ENCODE measurements at places on chromosomes 3 and 15.
A peak's percentile ranks its signal among the peaks of the same experiment; 100 is the strongest.

DNA sequence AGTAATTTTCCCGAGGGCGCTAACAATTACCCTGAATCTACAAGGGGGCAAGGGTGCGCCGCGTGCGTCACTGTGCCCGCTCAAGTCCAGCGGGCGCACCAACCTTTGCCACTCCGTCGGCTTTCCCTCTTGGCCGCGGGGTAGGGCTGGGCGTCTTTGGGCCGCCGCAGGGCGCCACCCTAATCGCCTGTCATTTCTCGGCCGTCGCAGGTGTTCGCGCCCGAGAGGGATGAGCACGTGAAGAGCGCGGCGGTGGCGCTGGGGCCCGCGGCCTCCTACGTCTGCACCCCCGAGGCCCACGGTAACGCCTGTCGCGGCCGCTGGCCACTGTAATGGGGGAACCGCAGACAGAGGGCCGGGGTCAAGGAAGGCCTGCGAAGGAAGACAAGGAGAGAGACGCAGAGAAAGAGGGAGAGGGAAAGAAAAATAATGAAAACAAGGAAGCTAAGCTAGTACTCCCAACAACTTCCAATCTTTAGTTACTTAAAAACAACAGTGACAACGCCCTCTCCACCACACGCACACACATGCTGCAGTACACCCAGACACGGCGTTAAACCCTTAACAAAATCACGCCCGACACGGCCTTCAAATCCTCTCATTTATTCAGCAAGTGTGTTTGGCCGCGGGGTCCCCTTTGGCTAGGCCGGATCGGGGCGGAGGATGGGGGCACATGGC is 3.8 kb downstream of the SKOR1 start:
- no peak for DNase-seq

DNA sequence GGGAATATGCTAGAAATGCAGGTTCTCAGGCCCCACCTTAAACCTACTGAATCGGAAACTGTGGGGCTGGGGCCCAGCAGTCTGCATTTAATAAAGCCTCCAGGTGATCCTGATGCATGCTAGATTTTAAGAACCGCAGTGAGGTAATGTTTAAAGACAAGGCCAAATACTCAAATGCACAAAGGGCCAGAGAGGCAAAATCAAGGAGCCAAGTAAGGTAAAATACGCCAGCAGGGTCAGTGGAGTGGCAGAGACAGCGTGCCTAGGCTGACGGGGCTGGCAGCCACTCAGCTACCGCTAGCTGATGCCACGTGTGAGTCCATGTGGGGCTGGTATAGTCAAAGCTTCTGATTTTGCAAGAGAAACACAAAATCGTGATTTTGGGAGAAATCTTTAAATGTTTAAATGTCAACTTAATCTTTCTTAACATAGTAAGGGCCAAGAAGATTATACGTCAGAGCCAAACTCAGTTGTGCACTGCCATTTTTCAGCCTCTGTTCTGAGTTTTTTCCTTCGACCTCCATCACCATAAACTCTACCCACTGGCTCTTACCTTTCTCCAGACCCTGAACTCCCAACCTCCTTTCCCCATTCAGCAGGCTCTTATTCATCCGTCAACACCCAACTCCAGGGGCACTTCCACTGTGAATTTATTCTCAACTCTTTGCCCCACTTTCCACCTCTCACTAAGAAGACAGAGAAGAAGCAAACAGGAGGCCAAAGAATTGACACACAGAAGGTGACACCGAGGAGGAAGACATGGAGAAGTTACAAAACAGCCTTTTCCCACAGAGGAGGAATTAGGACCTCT is 136.6 kb upstream of the RAD18 start:
- no peak for DNase-seq

GRCh38 chr3:115359536-115359935 is 212.4 kb upstream of the ZBTB20 start:
- DNase-seq: peak; percentile 49

DNA sequence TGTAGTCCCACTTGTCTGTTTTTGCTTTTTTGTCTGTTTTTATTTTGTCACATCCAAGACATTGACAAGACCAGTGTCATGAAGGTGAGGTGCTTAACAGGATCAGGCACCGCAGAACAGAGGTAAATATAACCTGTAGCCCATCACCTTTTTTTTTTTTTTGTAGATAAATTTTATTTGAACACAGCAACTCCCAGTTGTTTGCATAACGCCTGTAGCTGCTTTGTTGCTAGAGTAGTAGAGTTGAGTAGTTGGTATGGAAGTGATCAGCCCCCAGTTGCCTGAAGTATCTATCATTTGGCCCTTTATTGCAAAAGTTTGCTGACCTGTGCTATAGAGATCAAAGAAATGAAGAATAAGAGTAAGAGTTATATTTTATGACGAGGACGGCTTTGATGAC is 135.0 kb downstream of the TCF12 start:
- no peak for DNase-seq

GRCh38 chr3:195250473-195251251 is 20.3 kb downstream of the XXYLT1 start:
- peak; percentile 63 for DNase-seq

- DNase-seq: peak; percentile 55
These were observed at the start of gene CMTM8 for GRCh38 chr3:32238453-32239306. CMTM8 (plus strand) TSS chr3:32238680; CDS start chr3:32238973, 293 bp downstream.

GRCh38 chr3:23796518-23796917 is 9.2 kb upstream of the UBE2E1 start:
- DNase-seq: no peak

DNA sequence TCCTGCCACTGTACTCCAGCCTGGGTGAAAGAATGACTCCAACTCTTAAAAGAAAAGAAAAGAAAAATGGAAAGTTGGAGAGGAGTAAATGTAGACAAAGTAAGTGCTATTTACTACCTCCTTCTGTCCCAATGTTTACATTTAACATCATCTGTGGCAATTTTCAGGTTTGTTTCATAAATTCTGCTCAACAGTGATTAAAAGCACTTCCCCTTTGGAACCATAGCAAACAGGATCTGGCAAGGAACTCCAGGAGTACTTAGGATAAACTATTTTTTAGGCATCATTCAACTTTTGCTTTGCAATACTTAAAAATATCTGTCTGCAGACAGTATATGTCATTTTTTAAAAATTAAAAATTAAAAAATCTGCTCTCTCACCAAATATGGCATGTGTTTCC is 5.5 kb upstream of the CX3CR1 start:
- no peak for DNase-seq

DNA sequence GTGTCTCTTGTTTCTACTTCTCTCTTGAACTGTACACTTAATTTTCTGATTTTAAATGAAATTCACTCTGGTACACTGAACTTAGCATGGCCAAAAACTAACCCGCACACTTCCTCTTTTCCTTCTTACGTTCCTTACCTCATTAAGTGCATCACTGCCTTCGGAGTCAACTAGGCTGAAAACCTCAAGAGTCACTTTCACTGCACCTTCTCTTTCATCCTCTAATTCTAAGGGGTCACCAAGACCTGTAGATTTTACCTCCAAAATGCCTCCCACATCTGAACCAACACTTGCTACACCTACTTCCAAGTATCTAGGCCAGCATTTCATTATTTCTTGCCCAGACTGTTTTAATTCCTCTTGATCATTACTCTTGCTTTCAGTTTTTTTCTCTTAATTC is 6.6 kb downstream of the CBLB start:
- DNase-seq: no peak

DNA sequence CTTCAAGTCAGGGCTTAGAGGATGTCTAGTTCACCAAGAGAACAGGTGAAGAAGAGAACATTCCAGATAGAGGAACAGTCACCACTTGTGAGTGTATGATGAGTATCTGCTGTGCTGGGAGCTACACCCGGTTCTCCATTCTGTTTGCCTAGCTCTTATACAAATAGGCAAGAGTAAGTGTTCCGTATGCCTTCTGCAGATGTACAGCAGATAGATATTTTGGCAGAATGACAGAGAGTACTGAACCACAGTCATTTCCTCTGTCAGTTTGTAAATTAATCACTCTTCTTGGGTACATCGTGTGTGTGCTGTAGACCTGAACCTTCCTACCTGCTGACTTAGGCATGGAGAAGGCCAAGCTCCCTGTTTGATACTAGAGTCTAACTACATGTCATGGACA is 108.3 kb upstream of the CTDSPL start:
- peak; percentile 22 for DNase-seq

Measured in iris pigment epithelial cell (primary cell).